ENCODE measurements at places on chromosomes 1 and 21.
A peak's percentile ranks its signal among the peaks of the same experiment; 100 is the strongest.

- DNase-seq = no peak
Measured at GRCh38 chr1:210257698-210258529, 25.3 kb downstream of the SERTAD4 start.

DNA sequence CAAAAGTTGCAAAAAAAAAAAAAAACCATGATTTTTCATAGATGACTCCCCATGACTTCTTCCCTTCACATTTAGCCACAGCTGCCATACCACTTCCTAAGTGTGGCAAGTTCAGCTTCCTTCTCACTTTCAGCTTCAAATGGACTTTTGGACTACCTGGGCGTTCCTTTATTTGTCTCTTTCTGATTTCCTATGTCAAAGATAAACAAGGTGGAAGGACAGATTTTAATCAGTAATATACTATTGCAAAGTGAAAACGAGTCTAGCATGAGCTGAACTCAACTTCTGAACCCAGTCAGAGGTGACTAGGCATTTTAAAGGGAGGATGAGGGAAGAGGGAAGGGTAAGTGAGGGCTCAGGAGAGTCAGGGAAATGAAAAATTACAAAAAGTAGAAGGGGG is 14.4 kb upstream of the SCCPDH start:
- no peak for DNase-seq

DNA sequence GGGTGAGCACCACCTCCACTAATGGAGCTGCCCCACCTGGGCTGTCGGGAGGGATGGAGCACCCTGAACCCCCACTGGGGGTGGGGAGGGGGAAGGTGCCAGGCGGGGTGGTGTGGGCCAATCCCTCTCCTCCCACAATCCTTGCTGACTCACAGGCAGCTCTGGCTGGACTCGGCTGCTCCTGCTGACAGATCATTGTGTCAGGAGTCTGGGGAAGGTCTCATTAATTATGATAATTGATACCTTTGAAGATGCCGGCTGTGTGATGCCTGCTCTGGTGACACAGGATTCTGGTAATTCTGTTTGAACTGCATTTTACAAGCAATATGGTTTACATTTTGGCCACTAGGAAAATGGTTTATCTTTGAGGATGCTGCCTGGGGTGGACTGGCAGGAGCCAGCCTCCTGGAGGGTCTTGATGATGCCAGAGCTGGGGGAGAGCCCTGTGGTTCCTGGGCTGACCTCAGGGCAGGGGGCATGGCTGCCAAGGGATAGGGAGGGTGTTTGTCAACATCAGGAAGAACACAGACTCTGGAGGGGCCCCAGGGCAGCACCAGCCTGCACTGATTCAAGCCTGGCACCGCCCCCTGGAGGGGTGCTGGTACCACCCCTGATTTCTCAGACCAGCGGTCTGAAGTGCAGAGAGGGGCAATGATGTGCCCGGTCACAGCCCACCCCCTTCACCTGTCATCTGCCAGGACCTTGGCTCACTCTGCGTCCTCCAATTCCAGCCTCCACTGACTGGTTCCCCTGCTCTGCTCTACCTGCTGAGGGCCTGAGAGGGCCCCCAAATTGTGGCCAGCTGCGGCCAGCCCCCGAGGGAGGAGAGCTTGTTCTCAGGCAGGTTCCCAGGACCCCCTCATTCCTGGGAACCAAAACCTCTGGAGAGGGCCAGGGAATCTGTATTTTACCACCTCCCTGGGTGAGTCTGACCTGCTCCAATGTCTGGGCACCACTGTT is 338.8 kb downstream of the MATN1 start:
- no peak for DNase-seq

DNA sequence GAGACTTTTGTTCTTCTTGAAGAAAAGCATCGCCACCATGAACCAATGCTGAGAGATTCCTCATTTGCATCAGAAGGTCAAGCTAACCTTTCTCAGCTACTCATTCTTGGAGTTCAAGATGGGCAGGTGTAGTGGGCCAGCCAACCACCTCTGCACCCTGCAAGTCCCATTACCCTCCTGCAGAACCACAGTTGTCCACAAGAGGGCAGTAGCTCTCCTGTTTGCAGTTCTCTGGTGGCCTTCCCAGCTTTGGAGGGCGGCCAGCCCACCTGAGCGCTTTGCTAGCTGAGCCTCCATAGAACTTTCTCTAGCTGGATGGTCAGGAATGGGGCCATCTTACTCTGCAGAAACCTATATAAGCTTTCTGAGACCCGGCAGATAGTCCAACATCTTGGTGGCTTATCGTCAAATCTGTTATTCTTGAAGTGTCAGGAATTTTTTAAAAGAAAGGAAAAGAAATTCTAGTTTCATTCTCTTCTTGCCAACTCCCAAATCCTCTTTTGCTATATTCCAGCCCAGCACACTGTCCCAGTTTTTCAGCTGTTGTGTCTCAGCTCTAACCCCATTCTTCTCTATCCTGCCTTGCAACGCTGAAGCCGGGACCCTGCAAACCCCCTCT is 11.0 kb upstream of the LMX1A start:
- peak; percentile 73 for DNase-seq

GRCh38 chr1:198577444-198577843 is 37.0 kb upstream of the ATP6V1G3 start:
- no peak for DNase-seq

- no peak for DNase-seq
Measured at GRCh38 chr1:71656902-71657301, 576.1 kb upstream of the ZRANB2 start.

- peak; percentile 81 for DNase-seq
Measured at GRCh38 chr1:234601301-234602017, 8.5 kb downstream of the IRF2BP2 start.

DNA sequence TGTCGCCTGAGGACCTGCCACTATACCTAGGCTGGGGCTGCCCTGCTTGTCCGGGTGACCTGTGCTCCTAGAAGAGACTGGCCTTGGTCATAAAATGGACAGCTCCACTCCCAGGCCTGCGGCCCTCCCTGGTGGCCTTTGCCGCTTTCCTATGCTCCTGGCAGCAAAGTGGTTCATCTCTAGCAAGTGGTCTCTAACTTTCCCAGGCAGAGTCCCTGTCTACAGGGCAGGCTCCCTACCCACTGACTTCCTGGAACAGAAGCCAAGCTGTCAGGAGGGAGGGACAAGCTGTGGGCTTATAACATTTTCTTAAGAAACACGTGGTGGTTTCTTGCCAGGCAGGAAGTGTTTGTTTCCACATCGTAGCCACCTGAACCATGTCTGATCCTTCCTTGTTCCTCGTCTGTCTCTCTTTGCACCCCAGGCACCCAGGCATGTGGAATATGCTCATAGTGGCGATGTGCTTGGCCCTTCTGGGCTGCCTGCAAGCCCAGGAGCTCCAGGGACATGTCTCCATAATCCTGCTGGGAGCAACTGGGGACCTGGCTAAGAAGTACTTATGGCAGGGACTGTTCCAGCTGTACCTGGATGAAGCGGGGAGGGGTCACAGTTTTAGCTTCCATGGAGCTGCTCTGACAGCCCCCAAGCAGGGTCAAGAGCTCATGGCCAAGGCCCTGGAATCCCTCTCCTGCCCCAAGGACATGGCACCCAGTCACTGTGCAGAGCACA is 10.1 kb downstream of the H6PD start:
- no peak for DNase-seq

GRCh38 chr21:40964691-40965090 is 117.7 kb upstream of the DSCAM start:
- DNase-seq = no peak

- no peak for DNase-seq
Measured at GRCh38 chr1:110476028-110476765, 25.2 kb downstream of the PROK1 start.

DNA sequence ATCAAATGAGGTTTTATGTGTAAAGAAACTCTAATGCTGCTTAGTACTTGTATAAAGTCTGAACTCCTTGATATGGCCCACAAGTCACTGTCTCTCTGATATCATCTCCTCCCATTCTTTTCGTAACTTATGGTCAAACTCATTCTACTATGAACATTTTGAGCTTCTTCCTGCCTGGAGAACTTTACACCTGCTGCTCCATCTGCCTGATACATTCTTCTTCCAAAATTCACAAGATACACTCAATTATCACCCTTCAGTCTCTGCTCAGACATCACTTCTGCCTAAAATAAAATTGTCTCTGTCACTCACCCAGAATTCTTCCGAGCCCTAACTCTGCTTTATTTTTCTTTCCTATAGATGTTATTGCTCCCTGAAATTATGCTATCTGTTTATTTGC is 192.8 kb upstream of the LYPLAL1 start:
- DNase-seq = no peak

DNA sequence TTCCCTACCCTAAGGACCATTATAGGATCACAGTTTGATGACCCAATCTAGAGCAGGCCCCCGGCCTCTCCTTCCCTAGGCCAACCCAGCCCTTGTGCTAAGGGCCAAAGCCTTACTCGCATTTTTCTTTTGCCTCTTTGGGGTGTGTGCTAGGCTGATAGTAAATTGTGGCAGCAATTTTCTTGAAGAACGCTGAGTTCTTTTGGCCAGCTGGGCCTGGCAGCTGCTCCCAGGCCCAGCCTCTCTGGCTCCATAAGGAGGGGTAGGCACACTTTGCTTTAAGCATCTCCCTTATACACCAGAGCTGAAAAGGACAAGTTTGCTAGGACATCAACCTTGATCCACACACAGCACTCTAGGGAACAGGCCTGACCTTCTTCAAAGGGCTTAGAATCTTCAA is 4.2 kb downstream of the OLFML2B start:
- no peak for DNase-seq

- DNase-seq = no peak
Measured at GRCh38 chr1:183284086-183284485, 98.0 kb downstream of the LAMC2 start.

DNA sequence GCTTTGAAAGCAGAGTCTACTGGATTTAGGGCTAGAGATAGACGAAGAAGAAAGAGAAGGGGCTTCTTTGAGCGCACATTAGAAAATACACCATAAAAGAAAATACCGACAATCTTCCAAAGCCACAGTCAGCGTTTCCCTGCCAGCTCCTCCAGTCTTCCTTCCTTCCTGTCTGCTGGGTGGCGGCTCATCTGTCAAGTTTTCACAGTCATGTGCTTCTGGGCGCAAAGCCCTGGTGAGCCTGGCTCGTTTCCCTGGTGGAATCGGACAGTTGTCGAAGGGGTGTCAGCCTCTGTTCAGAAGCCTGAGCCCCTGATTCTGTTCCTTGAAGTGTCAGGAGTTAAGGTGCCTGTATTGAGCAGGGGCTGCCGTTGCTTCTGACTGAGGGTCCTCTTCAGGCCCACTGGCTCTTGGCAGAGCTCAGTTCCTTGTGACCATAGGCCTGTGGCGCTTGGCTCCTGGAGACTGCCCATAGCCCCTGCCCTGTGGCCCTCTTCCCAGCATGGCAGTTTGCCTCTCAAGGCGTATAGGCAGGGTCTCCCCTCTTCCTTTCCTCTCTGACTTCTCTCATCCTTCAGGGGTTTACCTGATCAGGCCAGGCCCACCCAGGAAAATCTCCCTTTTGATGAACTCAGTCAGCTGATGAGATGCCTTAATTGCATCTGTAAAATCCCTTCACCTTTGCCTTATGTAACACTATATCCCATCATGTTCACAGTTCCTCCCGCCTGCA is 58.6 kb downstream of the ADARB1 start:
- no peak for DNase-seq

DNA sequence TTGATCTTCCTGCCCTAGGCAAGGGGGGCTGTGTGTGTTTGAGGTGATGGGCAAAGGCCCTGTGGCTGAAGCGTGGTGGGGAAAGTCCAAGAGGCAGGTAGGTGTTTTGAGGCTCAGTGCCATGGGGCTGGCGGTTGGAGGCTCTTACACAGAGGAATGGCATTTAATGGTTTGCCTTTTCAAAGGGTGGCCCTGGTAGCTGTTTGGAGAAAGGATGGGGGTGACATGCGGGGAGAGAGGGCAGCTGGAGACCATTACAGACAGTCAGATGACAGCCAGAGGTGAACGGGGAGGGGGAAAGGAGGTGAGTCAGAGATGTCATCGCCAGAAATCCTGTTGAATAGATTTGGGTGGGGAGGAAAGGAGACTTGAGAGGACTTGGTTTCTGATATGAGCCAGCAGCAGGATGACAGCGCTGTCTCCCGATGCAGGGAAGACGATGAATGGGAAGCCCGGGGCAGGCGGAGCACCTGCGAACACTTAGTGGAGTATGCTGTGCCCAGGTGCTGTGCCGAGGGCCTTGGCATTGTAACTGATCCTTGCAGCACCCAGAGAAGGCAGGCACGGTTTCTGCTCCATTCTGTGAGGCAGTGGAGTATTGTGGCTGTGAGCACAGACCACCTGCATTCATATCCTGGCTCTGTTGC is 56.3 kb downstream of the MAN1C1 start:
- no peak for DNase-seq

DNA sequence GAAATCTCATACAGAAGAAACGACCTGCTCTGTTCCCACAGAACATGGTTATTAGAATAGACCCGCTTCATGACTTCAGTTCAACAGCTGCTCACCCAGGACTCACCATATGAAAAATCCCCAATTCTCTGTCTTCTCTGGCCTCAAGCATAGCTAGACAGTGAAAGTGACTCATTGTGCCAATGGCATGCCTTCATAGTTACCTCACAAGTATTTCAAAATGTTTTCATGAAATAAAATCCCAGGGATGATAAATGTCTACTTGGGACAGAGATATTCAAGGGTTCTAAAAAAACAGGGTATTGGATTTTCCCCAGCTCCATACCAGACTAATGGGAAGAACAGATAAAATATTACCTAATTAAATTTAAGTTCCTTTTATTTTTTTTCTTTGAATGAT is 82.3 kb downstream of the NOTCH2 start:
- DNase-seq = no peak

GRCh38 chr1:203187689-203188264 is 1.3 kb upstream of the CHI3L1 start:
- DNase-seq = no peak

DNA sequence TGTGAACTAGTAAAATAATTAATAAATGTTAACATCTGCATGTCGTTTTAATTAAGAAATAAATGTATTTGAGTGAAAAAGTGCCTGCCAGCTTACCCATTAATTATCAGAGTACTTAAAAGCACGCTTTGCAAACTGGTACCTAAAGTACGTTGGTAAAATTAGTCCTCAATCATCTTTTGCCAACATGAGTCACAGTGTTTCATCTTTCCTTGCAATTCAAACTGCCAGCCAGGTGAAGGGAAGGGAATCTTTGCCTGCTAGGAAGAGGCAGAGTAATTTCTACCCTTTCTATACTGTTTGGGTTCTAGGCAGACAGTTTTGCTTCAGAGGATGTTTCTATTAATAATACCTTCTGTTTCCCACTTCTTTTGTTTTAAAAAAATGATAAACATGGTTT is 57.2 kb upstream of the CNIH3 start:
- DNase-seq = no peak

DNA sequence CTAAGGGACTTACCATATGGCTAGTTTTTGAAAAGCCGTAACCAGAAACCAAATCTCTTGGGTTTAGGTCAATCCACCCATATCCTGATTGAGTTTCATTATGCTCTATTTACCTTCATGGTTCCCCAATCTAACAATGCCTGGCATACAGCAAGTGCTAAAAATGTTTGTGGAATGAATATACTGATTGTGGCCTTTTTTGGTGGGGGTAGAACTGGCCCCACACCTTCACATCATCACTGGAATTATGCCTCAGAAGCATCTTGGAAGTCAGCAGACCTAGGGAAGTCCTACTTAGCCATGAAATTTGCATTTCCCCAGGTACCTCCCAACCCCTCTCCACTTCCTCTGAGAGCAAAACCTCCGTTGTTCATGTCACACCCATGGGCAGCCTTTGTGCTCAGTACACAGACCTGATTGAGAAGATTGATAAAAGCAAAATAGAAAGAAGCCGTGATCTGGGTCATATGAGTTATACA is 17.8 kb upstream of the SLAMF1 start:
- DNase-seq = peak; percentile 66
